NCI-H1105 (cell line): ENCODE measurements at places on chromosomes 13 and 19.

DNA sequence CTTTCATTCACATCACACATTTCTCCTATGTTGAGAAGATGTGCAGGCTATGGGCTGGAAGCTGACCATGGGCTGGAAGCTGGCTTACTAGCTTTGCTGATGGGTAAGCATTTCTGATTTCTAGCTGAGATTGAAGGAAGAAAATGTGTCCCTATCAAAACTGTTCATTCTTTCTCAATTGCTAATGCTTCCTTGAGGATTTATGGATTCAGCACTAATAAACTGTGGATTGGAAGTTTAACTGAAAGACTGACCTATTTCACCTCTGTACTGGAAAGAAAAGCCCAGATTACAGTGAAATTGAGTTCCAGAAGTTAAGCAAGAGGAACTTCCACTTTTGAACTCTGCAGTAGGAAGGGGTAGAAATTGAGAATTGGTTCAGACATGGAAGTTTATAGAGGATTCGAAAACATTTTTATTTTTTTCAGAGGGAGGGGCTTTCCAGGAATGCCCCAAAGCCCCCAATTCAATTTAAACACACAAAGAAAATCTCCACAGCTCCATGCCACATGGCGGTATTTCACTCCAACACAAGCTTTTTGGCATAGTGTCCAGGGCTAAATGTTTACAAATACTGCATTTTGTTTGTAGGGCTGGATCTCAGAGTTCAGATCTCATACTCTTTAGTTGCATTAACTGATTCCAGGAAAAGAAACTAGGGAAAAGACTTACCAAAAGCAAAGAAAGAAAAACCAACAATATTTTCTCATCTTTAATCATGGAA, 61.2 kb upstream of the ARGLU1 start:
- DNase-seq: no peak

- no peak for DNase-seq
Measured at GRCh38 chr13:33610438-33611120, 207.4 kb upstream of the RFC3 start.

DNA sequence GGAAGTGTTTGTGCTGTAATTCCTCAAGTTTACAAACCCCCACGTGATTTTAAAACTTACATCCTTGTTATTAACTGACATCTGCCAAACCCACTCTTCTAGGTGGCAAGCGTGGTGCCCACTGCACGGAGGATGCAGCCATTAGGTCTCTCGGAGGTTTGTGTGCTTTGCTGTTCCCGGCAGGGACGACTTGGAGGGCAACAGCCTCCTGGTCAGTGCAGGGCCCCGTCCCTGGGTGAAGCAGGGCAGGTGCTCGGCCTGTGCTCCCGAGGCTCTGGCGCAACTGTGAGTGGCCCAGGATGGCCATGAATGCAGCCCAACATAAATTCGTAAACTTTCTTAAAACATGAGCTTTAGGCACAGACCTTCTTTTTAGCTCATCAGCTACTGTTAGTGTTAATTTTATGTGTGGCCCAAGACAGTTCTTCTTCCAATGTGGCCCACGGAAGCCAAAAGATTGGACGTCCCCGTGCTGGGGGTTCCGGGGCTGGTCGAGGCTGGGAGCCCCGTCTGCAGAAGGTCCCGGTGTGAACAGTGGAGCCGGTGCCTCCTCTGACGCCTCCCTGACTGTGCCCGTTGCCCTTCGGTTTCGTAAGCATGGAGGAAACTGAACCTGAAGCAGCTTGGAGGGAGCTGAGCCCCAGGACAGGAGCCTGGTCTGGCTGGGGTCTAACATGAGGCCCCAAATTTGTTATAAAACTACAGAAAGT, 11.9 kb downstream of the GAS6 start:
- no peak for DNase-seq

- DNase-seq: no peak
Measured at GRCh38 chr19:48511321-48511731, 309 bp downstream of the LMTK3 start.

- DNase-seq: no peak
Measured at GRCh38 chr13:76696370-76696769, 189.8 kb downstream of the KCTD12 start.

DNA sequence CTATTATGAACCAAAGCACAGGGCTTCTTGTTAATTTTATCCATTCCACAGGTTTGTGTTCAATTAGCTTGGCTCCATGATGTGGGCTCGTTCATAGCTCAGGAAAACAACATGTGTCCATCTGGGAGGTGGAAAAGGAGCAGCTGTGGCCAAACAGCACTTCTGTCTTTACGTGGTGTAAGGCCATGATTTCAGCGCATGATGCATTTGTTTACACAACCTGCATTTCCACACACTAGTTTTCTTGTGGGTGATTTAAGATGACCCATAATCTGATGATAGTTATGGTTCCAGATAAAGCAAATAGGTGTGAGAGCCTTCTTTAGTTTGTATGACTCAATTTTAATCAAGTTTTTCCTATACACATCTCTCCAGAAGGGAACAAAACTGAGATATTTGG, 101.7 kb downstream of the TNFRSF19 start:
- DNase-seq: no peak
